Activated CD8-positive, alpha-beta memory T cell treated with anti-CD3 and anti-CD28 coated beads for 1 hour (primary cell): ENCODE measurements at places on chromosomes 12 and 14.

- DNase-seq, result no peak
Observed at GRCh38 chr12:52534482-52534881, 14.3 kb upstream of the KRT5 start.

GRCh38 chr12:52010152-52010622 is 3.4 kb downstream of the TAMALIN start:
- no peak for DNase-seq

- DNase-seq, result no peak
Observed at GRCh38 chr12:43848226-43848507, 12.3 kb downstream of the TMEM117 start.

GRCh38 chr12:94592080-94592479 is 58.3 kb downstream of the TMCC3 start:
- no peak for DNase-seq

- DNase-seq, result no peak
Observed at GRCh38 chr14:94127330-94127729, 2.1 kb downstream of the IFI27L2 start.

DNA sequence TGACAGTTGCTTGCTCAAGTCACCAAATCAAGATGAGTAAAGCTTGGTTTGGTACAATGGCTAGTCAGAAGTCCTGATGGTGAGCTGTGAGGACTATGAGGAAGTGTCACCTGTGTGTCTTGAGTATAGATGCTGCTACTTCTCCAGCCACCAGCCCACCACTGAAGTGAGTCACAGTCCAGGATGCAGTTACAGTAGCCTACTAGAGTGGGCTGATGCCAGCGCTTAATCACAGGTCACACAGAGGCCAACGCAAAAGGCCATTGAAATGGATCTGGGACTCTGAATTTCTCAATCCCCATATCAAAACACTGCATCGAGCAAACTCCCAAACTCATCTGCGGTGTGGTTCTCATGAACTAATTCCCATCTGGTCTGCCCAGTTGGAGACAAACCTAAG is 223.1 kb downstream of the ANO6 start:
- DNase-seq, result no peak

DNA sequence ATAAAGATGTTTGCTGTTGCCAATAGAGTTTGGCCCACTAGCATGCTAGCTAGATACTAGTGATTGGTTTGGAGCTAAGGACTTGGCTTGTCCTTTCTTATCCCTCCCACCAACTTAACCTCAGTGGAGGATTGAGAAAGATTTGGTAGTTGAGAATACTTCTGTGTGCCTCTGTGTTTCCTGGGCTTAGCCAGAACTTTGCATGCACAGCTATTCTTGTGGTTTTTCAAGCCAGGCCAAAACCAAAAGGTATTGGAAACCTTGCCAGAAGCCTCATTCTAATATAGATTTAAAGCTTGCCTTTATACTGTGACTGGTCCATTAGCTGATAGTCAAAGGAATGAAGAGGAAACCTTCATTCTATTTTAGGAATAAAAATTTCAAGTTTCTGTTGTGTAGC is 188.5 kb downstream of the CCDC91 start:
- DNase-seq, result no peak

GRCh38 chr14:103885509-103885932 is 38.1 kb upstream of the PPP1R13B start:
- DNase-seq, result no peak

- DNase-seq, result no peak
Observed at GRCh38 chr14:79663453-79663852, 547.9 kb downstream of the DIO2 start.

GRCh38 chr12:130482448-130482847 is 144.8 kb downstream of the PIWIL1 start:
- DNase-seq, result no peak

DNA sequence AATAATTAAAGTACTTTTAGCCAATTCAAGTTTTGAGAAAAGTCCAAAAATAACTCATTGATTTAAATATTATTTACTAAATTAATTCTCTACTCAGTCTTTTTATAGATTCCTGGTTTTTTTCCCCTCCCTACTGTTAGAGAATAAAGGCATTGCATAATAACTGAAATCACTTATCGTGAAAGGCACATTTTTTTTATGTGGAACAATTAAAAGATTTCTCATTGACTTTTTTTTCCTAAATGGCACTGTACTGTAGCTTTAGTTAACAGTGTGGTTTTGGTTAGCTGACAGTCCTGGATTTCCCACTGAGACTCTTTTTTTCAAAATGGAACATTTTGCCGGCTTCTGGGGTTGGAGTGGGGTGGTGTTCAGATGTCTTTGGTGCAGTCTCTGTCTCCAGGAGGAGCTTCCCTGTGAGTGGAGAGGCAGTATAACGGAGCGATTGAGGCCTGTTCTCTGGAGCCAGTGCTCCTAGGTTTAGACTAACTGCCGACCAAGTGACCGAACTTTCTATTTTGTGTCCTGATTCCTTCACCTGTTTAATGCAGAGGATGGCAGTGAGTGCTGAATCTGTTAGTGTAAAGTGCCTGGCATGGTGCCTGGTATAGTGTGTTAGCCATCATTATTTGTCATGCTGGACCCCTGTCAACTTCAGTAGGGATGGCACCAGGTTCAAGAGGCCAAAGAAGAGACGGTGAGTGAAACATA is 117.7 kb downstream of the ADCK1 start:
- no peak for DNase-seq

- DNase-seq, result no peak
Observed at GRCh38 chr12:40226705-40227104, 1.9 kb downstream of the LRRK2 start.

DNA sequence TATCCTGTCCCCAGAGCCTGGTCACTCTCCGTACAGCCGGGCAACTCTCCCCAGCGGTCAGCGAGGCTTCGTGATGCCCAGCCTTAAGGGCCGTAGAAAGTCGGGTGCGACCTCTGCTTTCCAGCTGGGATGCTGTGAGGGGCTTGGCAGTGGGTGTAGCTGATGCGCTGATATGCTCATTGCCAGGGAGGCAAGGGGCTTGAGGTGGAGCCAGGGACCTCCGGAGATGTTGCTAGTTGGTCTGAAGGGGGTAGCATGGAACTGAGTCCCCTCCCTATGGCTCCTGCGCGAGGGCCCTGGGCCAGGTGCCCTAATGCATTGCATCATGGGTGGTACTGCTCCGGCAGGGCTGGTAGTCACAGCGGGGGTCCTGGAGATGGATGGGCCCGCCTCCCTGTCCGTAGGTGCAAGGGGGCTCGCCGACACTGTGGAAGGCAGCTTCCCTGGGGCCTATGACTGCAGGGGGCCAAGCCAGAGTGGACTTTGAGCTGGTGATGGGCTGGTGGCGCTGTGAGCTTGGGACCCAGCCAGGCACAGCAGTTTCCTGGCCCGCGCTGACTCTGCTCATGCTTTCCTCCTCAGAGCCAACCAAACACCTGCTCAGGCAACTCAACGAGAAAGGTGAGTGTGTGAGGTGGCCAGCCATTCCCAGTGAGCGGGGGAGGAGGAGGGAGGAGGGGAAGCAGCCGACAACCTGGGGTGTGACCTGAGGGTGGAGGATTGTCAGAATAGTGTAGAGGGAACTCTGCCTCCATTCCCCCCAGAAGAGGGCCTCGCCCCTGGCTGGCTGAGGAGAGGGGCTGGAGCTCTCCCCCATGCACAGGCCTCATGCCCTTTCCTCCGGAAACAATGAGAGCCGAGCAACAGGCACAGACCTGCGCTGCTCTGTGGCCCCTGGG is 32.3 kb downstream of the PLEKHG3 start:
- DNase-seq, result no peak

DNA sequence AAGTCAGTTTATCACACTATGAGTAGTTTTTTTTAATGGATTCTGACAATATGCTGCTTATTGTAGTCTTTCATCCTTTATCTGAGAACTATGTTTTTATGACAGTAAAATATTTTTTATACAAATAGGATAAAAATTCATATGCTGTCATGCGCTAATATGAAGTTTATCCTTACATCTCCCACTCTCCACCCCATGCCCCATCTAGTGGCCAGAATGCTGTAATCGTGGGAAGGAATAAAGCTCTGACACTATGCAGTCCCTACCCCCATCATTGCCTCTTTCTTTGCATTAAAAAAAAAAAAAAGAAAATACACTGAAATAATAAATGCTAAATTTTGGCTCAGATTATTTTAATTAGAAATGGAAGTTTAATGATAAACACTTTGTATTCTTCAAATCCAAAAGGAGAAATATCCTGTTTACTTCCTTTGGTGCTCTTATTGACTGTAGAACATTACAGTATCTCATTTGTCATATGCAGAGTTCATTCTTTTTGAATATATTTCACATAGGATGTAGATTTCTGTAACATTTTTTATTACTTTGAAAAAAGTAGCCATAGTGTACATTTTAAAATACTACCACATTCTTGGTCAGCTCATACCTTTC is 145.9 kb upstream of the SLCO1C1 start:
- no peak for DNase-seq

GRCh38 chr12:14892726-14893505 is 7.3 kb upstream of the MGP start:
- DNase-seq, result no peak

DNA sequence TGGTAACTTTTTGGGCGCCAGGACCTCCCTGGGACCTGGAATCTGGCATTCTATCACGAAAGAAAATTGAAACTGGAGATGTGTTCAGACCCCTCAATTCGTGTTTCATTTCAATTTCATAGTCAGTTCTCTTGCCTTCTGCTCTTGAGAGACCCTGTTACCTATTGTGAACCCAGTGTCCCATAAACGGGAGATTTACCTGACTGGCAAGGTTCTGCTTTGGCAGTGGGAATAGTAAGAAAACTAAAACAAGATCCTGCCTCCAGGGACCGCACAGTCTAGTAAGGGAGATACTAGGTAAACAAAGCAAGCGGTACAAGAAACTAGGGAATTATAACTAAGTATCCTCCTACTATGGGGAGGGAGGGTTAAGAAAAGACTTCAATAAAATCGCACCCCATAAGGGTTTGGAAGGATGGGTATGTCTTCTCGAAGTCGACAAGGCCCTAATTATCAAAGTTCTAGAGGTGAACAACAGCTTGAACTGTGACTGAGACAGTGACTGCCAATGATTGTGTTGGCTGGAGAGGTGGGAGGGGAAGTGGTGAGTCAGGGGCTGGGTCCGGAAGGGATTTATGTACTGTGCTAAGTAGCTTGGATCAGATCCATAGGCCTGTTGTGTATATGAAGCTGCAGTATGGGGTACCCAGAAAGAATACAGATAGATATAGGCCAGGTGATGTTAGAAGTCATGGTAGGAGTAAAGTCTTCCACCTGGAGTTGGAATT is 754 bp downstream of the ACSS3 start:
- no peak for DNase-seq

GRCh38 chr14:50656776-50657175 is 11.3 kb downstream of the SAV1 start:
- no peak for DNase-seq

- no peak for DNase-seq
Observed at GRCh38 chr12:57533108-57533507, 10.5 kb downstream of the MBD6 start.

DNA sequence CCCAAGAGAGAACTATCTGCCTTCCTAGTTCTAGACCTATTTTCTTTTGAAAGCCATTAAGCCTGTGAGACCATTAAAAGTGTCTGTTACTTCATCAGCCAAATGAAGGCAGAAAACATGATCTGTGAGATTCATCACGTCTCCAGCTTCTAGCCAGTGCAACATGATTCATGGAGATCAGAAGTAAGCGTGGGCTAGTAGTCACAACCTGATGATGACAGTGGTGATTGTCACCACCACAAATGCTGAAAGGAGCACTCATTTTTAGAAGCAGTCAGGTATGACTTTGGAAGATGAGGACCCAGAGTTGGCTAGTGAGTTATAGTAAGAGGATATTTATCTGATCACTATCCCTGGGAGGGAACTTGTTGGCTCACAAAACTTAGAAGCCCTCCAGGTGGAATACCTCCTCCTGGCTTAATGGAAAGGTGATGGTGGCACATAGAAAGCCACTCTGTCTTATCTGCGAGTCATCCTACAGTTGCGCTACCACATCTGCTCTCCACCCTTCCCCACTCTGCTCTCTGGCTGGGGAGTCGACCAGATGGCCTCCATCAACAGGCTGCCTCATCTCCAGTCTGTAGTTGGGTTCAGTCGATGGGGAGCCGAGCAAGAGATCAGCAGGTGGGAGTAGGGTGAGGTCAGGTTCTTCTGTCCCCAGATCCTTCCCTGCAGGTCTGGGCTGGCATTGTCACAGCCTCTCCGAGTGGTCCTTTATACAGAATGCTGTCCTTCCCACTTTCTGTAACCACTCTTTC is 317.6 kb upstream of the FKBP4 start:
- no peak for DNase-seq

DNA sequence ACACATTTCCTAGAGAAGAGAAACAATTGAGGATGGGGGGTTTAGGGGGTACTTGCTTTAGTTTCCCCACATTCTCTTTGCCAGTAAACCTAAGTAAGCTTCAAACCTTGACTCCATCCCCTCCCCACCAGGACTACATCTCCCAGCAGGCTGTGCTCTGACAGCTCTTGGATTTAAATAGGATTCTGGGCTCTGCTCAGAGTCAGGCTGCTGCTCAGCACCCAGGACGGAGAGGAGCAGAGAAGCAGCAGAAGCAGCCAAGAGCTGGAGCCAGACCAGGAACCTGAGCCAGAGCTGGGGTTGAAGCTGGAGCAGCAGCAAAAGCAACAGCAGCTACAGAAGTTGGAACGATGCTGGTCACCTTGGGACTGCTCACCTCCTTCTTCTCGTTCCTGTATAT is 20.6 kb downstream of the RDH12 start:
- DNase-seq, result no peak

GRCh38 chr14:72480464-72481243 is 413.2 kb downstream of the DPF3 start:
- no peak for DNase-seq

DNA sequence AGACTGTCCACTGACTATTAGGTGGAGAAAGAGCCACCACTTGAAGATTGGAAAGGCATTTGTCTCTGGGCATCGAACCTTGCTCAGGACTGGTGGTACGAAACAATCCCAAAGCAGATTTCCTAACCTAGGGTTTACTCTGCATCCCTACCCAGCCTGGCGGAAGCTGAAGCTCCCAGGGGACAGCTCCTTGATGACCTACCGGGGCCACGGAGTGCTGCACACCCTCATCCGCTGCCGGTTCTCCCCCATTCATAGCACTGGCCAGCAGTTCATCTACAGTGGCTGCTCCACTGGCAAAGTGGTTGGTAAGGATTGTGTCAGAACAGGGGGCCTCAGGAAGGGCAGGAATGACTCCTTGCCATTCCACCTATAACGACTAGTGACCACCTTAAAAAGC is 6.5 kb upstream of the NRL start:
- no peak for DNase-seq

- no peak for DNase-seq
Observed at GRCh38 chr14:61749867-61750266, 12.4 kb upstream of the SNAPC1 start.
